ENCODE measurements at places on chromosomes 4 and X.

DNA sequence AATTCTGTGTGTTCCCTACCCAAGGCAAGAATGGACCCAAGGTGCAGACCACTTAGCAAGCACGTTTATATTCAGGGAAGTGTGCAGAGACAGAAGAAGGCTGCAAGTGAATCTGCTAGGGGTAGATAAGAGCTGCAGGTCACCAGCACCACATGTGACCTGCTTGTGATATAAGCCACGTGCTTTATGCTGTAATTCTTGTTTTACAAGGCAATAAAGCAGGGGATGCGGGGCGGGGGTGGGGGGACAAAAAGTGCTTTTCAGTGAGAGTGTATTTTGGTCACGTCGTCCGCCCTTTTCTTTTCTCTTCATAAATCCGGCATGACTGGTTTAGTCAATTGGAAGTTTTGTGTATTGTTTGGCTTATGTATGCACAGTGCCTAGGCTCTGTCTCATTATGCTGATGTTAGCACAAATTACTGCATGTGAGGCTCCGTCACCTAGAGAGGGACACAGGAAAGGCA, 192.7 kb downstream of the RBMX2 start:
- DNase-seq = no peak

DNA sequence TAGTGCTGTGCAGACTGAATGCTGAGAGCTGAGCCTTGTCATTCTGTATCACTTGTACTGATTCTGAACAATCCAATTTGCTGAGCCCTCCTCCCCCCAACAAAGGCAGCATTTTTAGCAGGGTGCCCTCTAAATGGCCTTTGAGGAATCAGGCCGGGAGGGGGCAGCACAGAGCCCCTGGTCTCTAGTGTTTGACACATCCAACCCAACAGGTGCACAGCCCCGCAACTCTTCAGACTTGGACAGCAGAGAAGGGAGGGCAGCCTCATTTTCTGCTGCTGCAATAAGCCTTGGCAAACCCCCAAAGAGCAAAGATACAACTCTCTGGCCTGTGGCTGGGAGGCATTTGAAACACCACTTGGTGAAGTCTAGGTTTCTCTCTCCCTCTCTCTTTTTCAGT, 3.4 kb downstream of the ATP1B4 start:
- no peak for DNase-seq

GRCh38 chr4:168723569-168723968, 226.7 kb downstream of the PALLD start:
- DNase-seq = no peak

DNA sequence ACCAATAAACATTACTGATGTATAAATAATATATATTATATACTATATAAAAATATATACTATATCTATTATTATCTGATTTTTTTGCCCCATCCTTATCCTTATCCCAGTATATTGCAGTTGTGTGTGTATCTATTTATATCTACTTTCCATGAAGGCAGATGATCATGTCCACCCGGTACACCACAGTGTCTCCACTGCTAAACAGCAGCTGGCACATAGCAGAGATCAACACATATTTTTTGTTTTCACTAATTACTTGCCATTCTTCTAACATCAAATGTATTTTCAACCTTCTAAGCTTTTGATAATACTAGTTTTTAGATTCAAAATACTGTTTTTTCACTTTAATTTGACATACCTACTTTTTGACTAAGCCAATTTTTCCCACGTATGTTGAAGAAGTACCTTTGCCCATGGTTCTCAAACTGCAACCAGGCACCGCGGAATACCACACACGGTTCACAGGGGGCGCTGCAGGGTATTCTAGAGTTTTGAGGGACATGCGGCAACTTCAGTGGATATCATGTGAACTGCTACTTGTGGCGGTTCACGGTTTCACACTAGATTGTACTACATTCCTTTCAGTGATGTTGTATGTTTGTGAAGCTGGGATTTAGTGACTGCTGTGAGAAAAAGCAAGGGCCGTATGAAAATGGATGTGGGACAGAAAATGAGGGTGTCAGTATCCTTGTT, 182.5 kb upstream of the NPY2R start:
- DNase-seq = no peak

GRCh38 chrX:151402719-151403390, 5.8 kb downstream of the VMA21 start:
- no peak for DNase-seq

DNA sequence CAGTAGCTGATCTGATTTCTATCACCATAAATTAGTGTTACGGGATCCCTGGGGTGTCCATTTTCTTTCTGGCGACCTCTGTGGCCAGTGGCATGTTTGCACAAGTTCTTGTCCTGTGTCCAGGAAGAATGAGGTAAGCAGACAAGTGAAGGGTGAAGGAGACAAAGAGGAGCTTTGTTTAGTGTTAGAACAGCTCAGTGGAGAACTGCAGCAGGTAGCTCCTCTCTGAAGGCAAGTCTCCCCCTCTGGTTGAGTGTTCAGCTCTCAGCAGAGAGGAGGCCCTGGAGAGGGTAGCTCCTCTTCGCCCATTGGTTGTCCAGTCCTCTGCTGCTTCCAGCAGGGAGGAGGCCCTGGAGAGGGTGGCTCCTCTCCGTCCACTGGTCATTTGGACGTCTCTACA, 47.2 kb downstream of the DMP1 start:
- DNase-seq = no peak
